ENCODE measurements at places on chromosomes 12 and 14. TPM values are rescaled to one million over a fixed set of nuclear protein-coding genes. Genes with fewer than 3 reads are reported as not detected.
A peak's percentile ranks its signal among the peaks of the same experiment; 100 is the strongest.

- H3K27me3 ChIP-seq = no peaks in the 10 kb centered on the region
- H3K4me1 ChIP-seq = peaks cover 38% of the 10 kb centered on the region
Observed at GRCh38 chr12:46522071-46522470, 149.5 kb upstream of the SLC38A2 start.

Gene CAPZA3
- not detected for total RNA-seq

- H3K4me3 ChIP-seq = no peak overlapping the region
- no peak for DNase-seq
- peaks cover 6% of the 10 kb centered on the region for H3K36me3 ChIP-seq
- peaks cover 17% of the 10 kb centered on the region for H3K4me1 ChIP-seq
Observed at GRCh38 chr12:2636741-2637340, 157.9 kb upstream of the FKBP4 start.

DNA sequence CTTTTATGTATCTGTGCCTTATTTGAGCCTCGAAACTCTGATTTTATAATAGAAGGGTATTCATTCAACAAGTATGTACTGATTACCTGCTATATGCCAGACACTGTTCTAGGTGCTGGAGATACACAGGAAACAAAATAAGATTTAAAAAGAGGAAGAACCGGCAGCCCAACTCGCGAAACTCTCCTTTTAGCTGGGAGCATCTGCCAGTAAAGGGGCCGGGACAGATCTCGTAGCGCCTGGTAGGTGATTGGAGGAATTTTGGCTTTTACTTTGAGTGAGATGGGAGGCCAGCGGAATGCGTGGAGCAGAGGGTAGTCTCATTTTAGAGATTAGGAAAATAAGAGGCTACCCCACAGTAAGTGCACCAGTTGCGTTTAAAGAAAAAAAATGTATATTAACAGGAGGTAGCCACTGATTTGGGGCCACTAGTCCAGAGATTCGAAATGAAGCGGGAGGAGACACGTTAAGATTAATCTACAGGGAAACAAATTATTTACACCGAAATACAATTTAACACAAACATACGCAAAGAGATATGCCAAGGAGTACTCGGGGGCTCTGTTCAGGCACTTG, 520 bp upstream of the MON2 start:
- peaks cover 36% of the 10 kb centered on the region for H3K4me1 ChIP-seq
- no peak for DNase-seq
- peak overlapping the region; percentile 85 for H3K27ac ChIP-seq
- H3K4me3 ChIP-seq = peak overlapping the region; percentile 87

DNA sequence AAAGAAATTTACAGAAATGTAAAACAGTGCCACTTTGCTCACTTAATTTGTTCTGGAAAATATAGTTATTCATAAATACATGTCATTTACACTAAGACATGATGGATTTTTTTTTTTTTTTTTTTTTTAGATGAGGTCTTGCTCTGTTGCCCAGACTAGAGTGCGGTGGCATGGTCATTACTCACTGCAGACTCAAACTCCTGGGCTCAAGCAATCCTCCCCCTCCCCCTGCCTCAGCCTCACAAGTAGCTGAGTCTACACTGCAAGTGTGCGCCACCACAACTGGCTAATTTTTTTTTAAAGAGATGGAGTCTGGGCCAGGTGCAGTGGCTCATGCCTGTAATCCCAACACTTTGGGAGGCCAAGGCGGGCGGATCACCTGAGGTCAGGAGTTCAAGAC, 101.2 kb downstream of the PPP2R5C start:
- H3K36me3 ChIP-seq = peaks cover 20% of the 10 kb centered on the region
- DNase-seq = no peak
- no peaks in the 10 kb centered on the region for H3K4me1 ChIP-seq
- H3K27me3 ChIP-seq = no peaks in the 10 kb centered on the region

Gene MAP1LC3B2
- 1.8 TPM for total RNA-seq

DNA sequence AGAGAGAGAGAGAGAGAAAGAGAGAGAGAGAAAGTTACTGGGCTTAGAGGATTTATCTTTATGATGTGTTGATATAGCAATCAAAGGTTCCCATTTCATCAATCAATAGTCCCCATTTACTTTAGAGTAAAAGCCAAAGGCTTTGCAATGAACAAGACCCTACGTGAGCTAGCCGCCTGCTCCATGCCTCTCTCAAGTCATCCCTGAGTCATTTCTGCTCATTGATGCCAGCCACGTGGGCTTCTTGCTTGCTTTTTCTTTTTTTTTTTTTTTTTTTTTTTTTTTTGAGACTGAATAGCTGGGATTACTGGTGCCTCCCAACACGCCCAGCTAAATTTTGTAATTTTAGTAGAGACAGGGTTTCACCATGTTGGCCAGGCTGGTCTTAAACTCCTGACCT, 70.9 kb downstream of the GPR135 start:
- H3K36me3 ChIP-seq = no peaks in the 10 kb centered on the region
- H3K4me3 ChIP-seq = no peak overlapping the region
- no peaks in the 10 kb centered on the region for H3K27me3 ChIP-seq
- no peaks in the 10 kb centered on the region for H3K4me1 ChIP-seq
- DNase-seq = no peak
- no peak overlapping the region for H3K27ac ChIP-seq

GRCh38 chr14:79369359-79370332, 841.7 kb downstream of the DIO2 start:
- no peaks in the 10 kb centered on the region for H3K36me3 ChIP-seq
- H3K27ac ChIP-seq = peak overlapping the region; percentile 76
- peaks cover 30% of the 10 kb centered on the region for H3K4me1 ChIP-seq
- H3K4me3 ChIP-seq = no peak overlapping the region
- no peaks in the 10 kb centered on the region for H3K27me3 ChIP-seq

Gene OAS3
- total RNA-seq = 9.6 TPM

Gene SLC6A12
- 0.78 TPM for total RNA-seq

Gene C14orf132
- total RNA-seq = 71.8 TPM

DNA sequence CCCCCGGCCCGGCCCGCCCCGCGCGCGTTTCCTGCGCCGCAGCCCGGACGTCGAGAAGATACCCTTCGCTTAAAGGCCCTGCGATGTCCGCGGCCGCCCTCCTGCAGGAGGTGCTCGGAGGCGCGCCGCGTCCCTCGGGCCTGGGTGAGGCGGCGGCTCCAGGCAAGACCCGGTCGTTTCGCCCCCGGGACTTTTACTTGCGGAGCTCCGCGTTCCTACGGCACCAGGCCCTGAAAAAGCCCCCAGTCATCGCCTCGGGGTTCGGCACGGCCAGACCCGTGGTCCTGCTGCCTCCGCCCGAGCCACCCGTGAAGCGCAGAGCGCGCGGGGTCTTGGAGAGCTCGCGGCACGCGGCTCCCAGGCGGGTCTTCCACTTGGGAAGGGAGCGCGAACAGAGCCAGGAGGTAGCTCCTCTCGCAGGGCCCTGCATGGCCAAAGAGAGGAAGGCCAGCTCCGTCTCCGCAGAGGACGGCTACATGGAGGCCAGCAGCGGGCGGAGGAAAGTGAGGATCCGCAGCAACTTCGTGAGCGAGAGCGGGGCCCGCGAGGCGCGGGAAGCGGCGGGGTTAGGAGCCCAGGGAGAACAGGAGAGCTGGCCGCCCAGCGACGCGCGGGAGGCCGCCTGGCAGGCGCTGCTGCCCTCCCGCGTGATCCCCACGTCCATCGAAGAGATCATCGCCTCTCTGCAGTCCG, 26.9 kb downstream of the TTC6 start:
- peaks cover 10% of the 10 kb centered on the region for H3K4me1 ChIP-seq
- no peak for DNase-seq
- peaks cover 46% of the 10 kb centered on the region for H3K27me3 ChIP-seq
- no peaks in the 10 kb centered on the region for H3K36me3 ChIP-seq
- H3K27ac ChIP-seq = no peak overlapping the region
- peak overlapping the region; percentile 12 for H3K4me3 ChIP-seq

- H3K27me3 ChIP-seq = no peaks in the 10 kb centered on the region
- H3K27ac ChIP-seq = no peak overlapping the region
- H3K4me1 ChIP-seq = peaks cover 12% of the 10 kb centered on the region
- no peak for DNase-seq
- H3K36me3 ChIP-seq = no peaks in the 10 kb centered on the region
Observed at GRCh38 chr14:22469538-22470303, 119.3 kb downstream of the DAD1 start.

- H3K4me3 ChIP-seq = no peak overlapping the region
- no peaks in the 10 kb centered on the region for H3K27me3 ChIP-seq
- DNase-seq = no peak
- no peak overlapping the region for H3K27ac ChIP-seq
Observed at GRCh38 chr14:87158283-87158682, 834.7 kb downstream of the GALC start.

- no peaks in the 10 kb centered on the region for H3K36me3 ChIP-seq
- H3K27me3 ChIP-seq = no peaks in the 10 kb centered on the region
- no peak overlapping the region for H3K4me3 ChIP-seq
- DNase-seq = no peak
- H3K4me1 ChIP-seq = peaks cover 14% of the 10 kb centered on the region
- H3K27ac ChIP-seq = no peak overlapping the region
Observed at GRCh38 chr12:29703528-29703927, 80.2 kb downstream of the TMTC1 start.

- H3K4me1 ChIP-seq = peaks cover 11% of the 10 kb centered on the region
- no peak for DNase-seq
- no peaks in the 10 kb centered on the region for H3K27me3 ChIP-seq
- H3K4me3 ChIP-seq = peak overlapping the region; percentile 41
- no peaks in the 10 kb centered on the region for H3K36me3 ChIP-seq
Observed at GRCh38 chr12:30200864-30201263, 417.1 kb upstream of the TMTC1 start.

Gene DAO
- total RNA-seq = not detected

Gene SPX
- 1.2 TPM for total RNA-seq

Gene CLEC4C
- not detected for total RNA-seq

DNA sequence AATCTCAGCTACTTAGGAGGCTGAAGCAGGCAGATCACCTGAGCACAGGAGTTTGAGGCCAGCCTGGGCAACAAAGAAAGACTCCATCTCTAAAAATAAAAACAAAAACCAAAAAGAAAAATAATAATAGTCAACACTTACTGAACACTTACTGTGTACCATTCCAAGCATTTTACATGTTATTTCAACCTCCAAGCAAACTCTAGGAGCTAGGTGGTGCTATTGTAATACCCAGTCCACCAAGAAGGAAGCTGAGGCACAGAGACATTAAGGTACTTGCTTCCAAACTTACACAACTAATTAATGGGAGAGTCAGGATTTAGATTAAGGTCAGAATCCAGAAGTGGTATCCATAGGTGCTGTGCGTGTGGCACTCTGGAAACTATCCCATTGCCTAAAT, 13.7 kb upstream of the OR6J1 start:
- H3K4me3 ChIP-seq = no peak overlapping the region
- no peaks in the 10 kb centered on the region for H3K27me3 ChIP-seq
- no peak for DNase-seq
- no peak overlapping the region for H3K27ac ChIP-seq

DNA sequence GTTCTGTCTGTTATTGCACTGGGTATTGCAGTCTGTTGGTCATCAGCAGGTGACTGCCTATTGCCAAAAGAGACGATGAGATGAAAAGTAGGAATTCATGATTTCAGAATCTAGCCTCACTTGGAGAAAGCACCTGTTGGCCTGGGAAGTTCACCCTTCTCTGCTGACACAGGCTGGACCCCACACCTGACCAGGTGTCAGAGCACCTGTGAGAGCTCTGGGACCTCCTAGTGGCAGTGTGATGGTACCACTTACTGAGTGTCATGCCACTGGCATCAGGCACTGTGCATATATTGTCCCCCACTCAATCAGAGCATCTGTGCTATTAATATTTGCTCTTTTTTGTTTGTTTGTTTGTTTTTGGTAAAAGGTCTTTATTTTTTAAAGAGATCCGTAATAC, 68.0 kb downstream of the RASSF3 start:
- H3K27ac ChIP-seq = peak overlapping the region; percentile 82
- no peak for DNase-seq
- H3K27me3 ChIP-seq = no peaks in the 10 kb centered on the region
- H3K4me1 ChIP-seq = peaks cover 98% of the 10 kb centered on the region
- no peaks in the 10 kb centered on the region for H3K36me3 ChIP-seq

GRCh38 chr14:54652188-54652587, 85.3 kb downstream of the SAMD4A start:
- H3K36me3 ChIP-seq = no peaks in the 10 kb centered on the region
- H3K27me3 ChIP-seq = no peaks in the 10 kb centered on the region
- H3K27ac ChIP-seq = peak overlapping the region; percentile 87
- peaks cover 76% of the 10 kb centered on the region for H3K4me1 ChIP-seq
- peak overlapping the region; percentile 39 for H3K4me3 ChIP-seq

DNA sequence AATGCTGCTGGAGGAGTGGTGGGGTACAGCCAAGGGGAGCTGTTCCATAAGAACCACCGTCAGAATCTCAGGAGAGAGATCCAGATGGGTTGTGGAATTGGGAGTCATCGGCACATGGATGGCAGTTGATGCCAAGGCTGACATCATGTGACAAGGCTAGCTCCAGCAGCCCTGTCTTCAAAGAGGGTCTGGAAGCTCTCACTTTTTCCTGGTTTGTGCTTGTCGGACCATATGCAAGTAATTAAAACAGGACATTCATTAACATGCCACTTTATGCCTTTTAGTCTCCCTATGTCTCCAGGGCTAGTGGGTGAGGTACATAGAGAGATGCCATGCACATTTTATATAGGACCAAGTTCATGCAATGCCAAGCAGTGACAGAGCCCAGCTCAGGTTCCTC, 211.8 kb downstream of the CRADD start:
- H3K36me3 ChIP-seq = no peaks in the 10 kb centered on the region
- H3K27ac ChIP-seq = no peak overlapping the region
- no peaks in the 10 kb centered on the region for H3K27me3 ChIP-seq

Gene STAB2
- 0.29 TPM for total RNA-seq

DNA sequence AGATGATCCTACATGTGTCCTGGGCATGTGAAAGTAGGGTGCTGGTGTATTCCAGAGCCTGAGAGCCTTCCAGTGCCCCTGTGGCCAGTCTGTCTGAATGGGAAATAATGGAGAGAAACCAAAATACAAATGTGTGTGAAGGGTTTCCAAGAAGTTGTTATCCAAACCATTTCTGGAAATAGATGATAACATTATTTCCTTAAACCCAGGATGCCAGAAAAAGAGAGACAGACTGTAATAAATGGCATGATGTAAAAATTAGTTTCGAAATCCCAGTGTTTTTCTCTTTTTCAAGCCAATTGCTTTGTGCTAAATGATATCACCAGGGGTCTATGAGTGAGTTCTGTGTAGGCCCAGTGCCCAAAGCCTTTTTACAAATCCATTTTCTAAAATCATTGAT, 175.3 kb downstream of the PHLDA1 start:
- no peak for DNase-seq
- no peaks in the 10 kb centered on the region for H3K27me3 ChIP-seq
- no peak overlapping the region for H3K27ac ChIP-seq
- no peak overlapping the region for H3K4me3 ChIP-seq

All from esophagus muscularis mucosa (tissue), 4 donors.